ENCODE measurements at places on chromosomes 2 and 18.

- no peak for DNase-seq
Measured at GRCh38 chr2:232666051-232666805, 30.9 kb upstream of the GIGYF2 start.

- DNase-seq: no peak
Measured at GRCh38 chr18:64409511-64409910, 260.6 kb upstream of the LINC00305 start.

DNA sequence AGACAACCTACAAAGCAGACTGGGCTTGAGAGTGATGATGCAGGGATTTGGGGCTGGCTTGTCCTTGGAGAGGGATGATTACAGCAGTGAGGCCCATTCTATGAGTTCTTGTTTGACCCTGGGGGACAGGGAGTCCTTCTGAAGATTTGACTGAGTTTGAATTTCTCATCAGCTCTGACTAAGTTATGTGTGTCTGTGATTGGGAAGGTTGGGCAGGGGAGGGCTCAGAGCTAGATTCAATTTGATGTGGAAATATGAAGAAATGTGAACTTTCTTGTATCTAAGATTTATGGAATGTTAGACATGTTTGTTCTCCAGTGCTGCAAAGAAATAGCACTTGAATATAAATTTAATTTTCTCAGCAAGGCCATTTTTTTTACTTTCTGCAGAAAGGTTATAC lies 19.9 kb upstream of the IL1R2 start:
- no peak for DNase-seq

DNA sequence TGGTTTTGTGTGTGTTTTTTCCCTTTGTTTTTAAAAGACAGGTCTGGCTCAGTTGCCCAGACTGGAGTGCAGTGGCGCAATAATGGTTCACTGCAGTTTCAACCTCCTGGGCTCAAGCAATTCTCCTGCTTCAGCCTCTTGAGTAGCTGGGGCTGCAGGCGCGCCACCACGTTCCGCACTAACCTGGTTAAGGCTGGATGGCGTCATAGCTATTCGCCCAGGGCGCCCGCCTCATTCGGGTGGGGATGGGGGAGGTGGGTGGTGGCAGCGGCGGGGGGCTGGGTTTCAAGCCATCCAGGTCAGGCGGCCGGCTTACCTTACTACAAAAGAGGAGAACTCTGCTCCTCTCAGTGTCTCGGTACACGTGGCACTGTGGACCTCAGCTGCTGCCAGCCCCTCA lies 42.8 kb downstream of the EEF1B2 start:
- DNase-seq: no peak

DNA sequence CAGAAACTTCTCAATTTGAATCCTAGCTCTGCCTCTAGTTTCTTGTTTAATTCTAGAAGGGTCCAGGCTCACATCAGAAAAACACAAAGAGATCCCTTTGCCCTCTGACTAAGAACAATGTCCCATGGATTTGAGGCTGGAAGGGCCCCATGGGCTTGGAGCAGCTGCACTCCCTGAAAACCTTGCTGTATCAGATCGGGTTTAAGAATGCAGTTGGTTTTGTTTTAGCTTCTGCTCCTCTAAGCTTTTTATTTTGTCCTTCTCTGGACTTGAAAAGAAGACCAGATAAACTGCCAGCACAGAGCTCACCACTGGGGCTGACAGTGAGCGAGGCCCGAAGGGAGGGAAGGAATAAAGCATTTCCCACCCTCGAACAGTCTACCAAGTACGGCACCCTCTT lies 69.2 kb upstream of the WIPF1 start:
- no peak for DNase-seq

- no peak for DNase-seq
Measured at GRCh38 chr2:238505119-238505891, 78.6 kb downstream of the ASB1 start.

GRCh38 chr2:6443061-6443823 lies 422.5 kb downstream of the CMPK2 start:
- no peak for DNase-seq

DNA sequence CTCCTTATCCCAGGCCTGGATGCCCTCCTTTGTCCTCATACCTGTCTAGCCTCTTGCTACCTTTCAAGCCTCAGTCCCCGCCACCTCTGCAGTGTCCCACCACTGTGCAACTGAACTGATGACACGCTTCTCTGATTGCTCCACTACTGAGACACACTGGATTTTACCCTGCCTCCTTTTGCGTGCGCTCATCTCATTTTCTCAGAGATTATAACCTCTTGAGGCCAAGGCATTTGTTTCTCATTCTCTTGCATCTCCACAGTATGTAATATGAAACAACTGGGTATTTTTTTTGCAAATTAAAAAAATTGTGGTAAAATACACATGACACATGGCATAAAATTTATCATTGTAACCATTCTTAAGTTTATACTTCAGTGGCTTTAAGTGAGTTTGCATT lies 95.4 kb downstream of the PRKCE start:
- DNase-seq: no peak

DNA sequence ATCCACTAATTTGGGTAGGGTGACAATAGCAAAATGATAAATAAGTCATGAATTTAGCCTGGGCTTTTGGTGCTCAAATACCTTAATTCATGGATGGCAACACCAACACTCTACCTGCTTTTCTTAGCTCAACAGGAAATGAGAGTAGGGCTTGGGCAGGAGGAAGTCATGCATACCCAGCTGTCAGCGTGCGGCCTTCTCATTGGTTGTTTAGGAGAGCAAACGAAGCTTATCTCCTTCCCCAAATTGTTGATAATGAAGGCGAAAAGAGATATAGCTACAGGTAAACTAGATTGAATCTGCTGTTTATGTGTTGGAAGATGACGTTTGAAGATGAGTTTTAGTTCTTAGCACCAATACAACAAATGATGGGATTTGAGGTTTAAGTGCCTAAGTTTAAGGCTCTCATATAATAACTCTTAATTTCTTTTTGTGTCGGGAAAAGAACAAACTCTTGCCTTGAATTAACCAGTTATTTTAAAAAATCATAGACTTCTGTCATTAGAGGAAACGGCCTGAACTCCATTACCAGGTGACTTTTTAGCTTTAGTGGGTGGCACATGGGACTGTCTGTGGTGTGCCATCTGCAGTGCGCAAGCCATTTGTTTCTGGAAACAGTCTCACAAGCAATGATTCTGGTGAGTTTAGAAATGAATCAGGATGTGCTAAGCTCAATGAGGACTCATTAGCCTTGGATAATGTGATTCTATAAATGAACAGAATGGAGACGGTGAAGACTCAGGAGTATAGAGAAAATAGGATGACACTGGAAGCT lies 19.8 kb downstream of the MAP4K4 start:
- DNase-seq: no peak

DNA sequence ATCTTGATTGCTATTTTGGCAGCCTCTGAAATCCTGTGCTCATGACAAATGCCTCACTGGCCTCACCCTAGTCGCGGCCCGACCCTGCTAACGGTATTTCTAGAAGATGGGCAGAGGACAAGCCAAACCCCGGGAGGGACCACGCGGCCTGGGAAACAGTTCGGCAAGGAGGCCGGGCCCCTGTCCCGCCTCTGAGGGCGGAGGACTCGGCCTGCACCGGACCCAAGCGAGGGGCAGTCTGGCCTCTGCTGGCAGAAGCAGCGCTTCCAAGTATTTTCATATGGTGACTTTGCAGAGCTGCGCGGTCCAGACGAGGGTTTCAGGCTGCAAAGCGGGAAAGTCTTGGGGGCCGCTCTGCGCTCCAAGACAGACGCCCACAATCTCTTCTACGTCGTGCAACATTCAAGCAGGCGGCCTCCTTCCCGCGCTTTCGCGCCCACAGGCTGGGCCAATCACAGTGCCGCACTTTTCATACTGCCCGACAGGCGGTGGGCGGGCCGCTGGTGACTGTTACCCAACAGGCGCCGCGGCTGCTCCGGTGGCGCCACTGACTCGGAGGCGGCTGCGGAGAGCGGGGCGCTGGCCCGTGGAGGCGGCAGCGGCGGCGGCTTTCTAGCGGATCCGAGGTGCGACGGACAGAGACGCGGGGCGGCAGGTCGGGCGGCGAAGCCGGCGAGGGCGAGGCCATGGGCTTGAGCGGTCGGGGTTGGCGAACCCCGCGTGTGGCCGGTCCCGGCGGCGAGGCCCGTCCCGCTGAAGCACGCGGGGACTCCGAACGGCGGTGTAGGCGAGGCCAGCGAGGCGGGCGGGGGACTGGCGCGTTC lies at the start of gene RBM44:
RBM44 (plus strand) TSS at position 544 of the 824 bp plus-strand sequence. CDS start 14,831 bp downstream, outside the sequence.
- DNase-seq: no peak

DNA sequence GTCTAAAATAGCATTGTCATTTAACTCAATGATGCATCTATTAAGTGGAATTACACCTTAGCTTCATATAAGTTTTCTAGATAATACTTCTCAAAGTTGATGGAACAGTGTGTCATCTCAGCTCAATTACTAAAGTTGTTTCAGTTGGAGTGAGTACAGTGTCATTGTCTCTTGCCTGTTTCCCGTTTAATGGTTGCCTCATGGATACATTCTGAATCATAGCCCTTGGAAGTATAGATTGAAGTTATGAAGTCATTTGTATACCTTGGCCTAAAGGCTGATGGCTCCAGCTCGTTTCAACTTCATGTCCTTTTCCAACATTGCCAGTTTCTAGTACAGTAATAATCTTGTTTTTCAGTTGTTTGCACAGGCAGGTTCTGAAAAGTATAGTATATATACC lies 130.5 kb upstream of the NOSTRIN start:
- DNase-seq: no peak

Measured in NCI-H1930 (cell line).